Stimulated activated CD4-positive, alpha-beta T cell treated with anti-CD3 and anti-CD28 coated beads, Interleukin-12 subunit alpha, Interleukin-12 subunit beta, amount 100 ng/mL, for 48 hours (primary cell): ENCODE measurements at places on chromosomes 11 and 22.

- DNase-seq, result no peak
These were observed 78.6 kb upstream of the TP53AIP1 start for GRCh38 chr11:129021295-129021694.

- DNase-seq, result no peak
These were observed 217.3 kb upstream of the GRIA4 start for GRCh38 chr11:105392556-105392955.

- DNase-seq, result no peak
These were observed 1101.9 kb upstream of the TENM4 start for GRCh38 chr11:80542704-80543103.

- DNase-seq, result no peak
These were observed 752.3 kb downstream of the NTM start for GRCh38 chr11:132122735-132123134.

DNA sequence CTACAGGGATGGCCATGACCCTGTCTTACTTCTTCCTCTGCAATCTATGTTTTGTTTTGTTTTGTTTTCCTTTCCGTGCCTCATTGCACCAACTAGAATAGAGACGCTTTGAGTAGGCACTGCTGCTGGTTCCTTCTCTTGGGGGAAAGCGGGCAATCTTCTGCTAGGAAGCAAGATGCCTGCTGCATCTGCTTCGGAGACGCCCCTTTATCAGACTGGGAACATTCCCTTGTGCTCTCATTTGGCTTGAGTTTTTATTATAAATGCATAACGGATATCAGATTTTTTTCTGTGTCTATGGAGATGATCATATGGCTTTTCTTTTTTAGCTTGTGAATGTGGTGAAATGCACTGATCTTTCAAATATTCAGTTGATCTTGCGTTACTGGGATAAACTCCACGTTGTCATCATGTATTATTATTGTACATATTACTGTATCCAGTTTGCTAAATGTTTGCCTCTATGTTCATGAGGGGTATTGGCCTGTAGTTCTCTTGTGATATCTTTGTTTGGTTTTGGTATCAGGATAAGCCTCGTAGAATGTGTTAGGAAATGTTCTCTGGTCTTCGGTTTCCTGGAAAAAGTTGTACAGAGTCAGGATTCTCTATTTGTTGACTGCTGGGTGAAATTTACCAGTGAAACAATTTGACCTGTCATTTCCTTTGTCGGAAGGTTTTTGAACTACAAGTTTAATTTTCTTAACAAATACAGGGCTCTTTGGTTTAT, 23.4 kb upstream of the KRTAP5-6 start:
- no peak for DNase-seq

DNA sequence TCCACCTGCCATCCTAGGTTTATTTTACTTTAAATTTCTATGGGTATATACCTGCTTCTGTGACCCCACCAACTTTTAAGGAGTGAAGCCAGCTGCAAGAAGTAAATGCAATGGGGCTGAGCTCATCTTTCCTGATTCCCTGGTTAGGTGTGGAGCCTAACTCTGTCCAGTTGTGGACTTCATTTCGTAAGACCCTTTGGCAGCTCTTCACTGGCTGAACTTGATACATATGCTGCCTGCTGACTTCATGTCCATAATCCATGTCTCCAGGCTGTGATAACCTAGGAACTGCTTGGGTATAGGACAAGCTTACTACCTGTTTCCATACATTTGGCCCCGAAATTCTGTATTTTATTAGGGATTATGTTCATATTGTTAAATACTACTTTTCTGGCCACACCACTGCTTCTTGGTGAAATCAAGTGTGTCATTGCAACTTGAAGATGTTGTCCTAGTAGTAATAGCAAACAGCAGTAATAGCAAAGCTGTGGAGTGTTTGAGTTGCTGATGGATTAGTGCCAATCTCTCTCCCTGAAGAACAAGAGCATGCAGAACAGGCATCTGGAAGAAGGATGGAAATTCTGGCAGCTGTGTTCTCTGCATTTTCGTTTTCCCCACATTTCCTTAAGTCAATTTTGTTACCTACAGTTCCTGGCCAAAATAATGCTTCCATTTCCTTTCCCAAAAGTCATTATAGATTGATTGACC, 31.2 kb downstream of the LDLRAD3 start:
- DNase-seq, result no peak
